ENCODE measurements at places on chromosomes 6 and 20.

DNA sequence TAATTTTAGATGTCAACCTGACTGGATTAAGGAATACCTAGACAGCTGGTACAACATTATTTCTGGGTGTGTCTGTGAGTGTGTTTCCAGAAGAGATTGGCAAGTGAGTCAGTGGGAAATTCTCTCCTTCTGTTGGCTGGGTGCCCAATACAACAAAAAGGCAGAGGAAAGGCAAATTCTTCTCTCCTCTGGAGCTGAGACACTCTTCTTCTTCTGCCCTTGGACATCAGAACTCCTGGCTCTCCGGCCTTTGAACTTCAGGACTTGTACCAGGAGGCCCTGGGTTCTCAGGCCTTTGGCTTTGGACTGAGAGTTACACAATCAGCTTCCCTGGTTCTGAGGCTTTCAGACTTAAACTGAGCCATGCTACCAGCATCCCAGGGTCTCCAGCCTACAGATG lies 7.8 kb upstream of the BTN3A1 start:
- no peak for DNase-seq

- no peak for DNase-seq
Observed at GRCh38 chr6:23483896-23484295, 642.1 kb upstream of the NRSN1 start.

GRCh38 chr6:165662749-165663376 lies at the start of gene PDE10A:
PDE10A (minus strand) TSS chr6:165663241; CDS start chr6:165662811, 430 bp downstream.
- DNase-seq, result no peak

DNA sequence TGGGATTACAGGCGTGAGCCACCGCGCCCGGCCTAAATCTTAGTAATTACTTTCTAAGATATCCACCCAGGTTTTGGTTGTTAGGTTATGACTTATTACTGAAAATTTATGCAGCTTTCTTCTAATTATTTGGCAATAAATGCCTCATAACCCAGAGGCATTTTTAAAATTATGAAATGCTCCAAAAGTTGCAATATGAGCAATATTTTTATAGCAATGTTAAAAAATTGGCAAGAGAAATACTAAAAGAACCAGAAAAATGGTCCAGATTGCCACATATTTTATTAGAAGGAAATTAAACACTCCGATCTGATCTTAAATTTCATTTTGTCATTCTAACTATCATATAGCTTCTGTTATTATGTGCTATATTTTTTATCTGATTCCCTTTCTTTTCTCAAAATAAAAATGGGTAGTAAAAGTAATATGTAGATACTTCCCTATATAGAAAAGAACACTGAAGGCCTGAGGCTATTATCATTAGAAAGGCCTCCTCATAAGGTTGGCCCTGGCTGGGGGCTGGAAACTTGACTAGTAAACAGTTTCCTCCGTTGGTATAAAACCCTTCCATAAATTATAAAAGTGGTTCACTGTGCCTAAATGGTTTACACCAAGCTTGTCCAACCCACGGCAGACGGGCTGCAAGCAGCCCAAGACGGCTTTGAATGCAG lies 22.1 kb downstream of the BLOC1S5 start:
- DNase-seq, result no peak

- no peak for DNase-seq
Observed at GRCh38 chr20:39983183-39983582, 705.9 kb downstream of the MAFB start.

DNA sequence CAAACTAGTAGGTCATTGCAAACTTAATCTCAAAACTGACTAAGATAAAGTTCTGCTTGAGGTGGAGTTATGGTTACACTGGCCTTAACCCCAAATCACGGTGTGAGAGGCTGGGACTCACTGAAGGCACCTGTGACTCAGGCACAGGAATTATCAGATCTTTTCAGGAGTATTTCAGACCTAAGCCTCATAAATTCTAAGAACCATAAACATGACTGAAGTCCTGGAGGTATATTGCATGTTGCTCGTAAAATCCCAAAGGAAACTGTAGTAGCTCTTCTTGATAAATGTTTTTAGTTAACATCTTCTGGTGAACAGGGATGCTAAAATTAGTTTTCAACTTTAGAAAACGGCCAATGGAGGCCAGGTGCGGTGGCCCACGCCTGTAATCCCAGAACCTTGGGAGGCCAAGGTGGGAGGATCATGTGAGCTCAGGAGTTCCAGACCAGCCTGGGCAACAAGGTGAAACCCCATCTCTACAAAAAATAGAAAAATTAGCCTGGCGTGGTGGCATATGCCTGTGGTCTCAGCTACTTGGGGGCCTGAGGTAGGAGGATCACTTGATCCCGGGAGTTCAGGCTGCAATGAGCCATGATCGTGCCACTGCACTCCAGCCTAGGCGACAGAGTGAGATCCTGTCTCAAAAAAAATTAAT lies 36.5 kb downstream of the DZANK1 start:
- DNase-seq, result no peak

- no peak for DNase-seq
Observed at GRCh38 chr20:34754611-34755010, 50.5 kb downstream of the TP53INP2 start.

- DNase-seq, result no peak
Observed at GRCh38 chr6:119533603-119534279, 184.2 kb upstream of the MAN1A1 start.

DNA sequence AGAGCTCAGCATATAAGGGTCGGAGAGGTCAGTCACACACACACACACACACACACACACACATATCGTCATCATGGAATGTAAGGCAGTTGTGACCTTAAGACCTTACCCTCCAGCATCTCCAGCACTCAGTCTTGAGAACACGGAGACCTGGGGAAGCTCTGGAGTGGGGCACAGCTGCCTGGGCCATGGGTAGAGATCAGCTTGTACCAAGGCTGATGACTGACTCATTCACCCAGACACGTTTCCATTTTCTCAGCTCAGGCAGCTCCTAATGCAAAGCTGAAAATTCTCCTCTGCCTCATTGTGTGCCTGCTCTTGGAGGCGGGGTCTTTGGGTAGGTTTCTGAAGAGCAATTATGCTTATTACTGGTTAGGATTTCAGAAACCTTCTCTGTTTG lies 38.3 kb upstream of the PDYN start:
- DNase-seq, result no peak

DNA sequence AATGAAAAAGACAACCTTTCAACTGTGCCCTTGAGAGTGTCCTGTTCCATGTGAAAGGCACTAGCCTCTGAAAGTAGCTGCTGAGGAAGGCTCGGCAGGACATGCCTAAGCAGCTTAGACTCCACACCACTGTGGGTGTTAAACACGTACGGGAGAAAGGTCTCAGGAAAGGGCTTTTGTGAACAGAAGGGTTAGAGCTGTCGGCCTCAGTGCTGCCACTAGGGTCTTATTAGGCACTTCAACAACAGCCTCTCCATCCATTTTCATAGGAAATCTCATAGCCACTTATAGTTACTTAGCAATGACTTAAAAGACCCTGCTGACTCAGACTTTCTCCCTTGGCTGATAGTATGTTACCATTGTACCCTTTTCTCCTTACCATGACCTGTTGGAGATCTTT lies 662.8 kb downstream of the TBC1D32 start:
- no peak for DNase-seq

- DNase-seq, result no peak
Observed at GRCh38 chr6:105988812-105989577, 97.1 kb upstream of the PRDM1 start.

GRCh38 chr20:49938173-49939163 lies 2.3 kb downstream of the RNF114 start:
- no peak for DNase-seq

- no peak for DNase-seq
Observed at GRCh38 chr20:62596921-62597320, 45.4 kb upstream of the SLCO4A1 start.

GRCh38 chr6:45983062-45983461 lies 32.6 kb downstream of the CLIC5 start:
- DNase-seq, result no peak

GRCh38 chr6:19472850-19473249 lies 364.3 kb upstream of the ID4 start:
- DNase-seq, result no peak

GRCh38 chr6:66897576-66897975 lies 1190.5 kb upstream of the EYS start:
- DNase-seq, result no peak

- no peak for DNase-seq
Observed at GRCh38 chr6:24358219-24358821, 461 bp upstream of the DCDC2 start.

GRCh38 chr20:25006431-25007167 lies 14.0 kb upstream of the APMAP start:
- DNase-seq, result no peak

DNA sequence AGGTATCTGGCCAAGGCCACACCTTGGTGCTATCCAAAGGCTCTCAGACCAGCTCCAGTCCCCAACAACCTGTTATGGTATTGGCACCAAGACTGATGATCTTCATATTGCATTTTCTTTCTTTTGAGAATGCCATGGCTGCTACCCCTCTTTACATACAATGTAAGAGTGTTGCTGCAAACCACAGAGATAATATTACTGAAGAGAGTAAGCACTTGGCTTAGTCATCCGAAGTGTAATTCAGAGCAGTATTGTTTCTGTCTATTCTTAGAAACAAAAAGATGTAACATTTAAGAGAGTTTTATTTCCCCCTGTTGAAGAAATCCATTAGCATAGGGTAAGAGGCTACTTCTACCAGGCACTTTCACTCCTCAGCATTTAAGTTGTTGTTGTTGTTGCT lies 212.5 kb downstream of the C6orf118 start:
- no peak for DNase-seq

GRCh38 chr20:539191-539590 lies 4.4 kb downstream of the CSNK2A1 start:
- DNase-seq, result no peak

DNA sequence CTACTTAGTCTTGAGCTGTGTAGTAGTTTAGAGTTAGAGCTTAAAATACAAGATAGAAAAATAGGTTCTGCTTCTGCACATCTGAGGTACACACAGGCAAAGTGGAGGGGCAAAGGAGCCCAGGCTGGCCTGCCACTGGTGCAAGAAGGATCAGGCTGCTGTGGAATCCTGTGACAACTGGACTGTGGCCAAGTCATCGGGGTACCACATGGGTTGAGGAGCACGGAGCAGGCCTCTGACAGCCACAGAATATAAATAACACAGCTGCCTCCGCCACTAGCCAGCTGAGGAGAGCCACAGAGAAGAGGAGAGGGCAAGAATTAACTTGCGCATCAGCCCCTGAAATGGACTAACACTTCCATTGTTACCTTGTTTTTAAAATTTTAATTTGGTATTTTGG lies 206.0 kb upstream of the MARCKS start:
- no peak for DNase-seq

GRCh38 chr6:3220366-3220765 lies 7.1 kb downstream of the TUBB2B start:
- DNase-seq, result no peak

GRCh38 chr20:5463007-5463686 lies 146.4 kb upstream of the PROKR2 start:
- DNase-seq, result no peak

DNA sequence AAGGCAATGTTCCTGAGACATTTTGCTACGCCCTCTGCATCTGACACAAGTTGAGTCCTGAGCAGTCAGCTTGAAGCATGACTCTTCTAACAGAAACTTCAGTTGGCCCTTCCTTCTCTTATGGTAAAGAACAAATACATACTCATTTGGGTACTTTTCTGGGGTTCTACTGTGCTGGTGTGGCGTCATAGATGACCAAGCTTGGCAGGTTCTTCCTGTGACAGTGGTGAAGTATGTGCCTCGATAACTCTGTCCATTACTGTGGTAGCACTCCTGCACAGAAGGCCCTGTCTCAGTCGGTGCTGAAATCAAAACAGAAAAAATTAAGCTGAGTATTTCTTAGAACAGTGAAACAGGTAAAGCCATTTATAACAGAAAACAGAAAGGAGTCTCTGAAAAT lies 152.5 kb downstream of the SLC22A3 start:
- DNase-seq, result no peak

- DNase-seq, result no peak
Observed at GRCh38 chr6:138454981-138455706, 44.1 kb downstream of the NHSL1 start.

DNA sequence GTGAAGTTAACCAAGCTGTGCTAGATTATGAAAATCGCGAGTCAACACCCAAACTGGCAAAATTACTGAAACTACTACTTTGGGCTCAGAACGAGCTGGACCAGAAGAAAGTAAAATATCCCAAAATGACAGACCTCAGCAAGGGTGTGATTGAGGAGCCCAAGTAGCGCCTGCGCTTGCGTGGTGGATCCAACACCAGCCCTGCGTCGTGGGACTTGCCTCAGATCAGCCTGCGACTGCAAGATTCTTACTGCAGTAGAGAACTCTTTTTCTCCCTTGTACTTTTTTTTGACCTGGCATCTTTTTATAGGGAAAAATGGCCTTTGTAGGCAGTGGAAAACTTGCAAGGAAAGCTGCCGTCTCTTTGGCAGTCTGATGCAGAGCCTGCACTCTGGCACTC lies 6.8 kb downstream of the GID8 start:
- no peak for DNase-seq

- no peak for DNase-seq
Observed at GRCh38 chr6:151998784-151999183, 191.3 kb downstream of the ESR1 start.

DNA sequence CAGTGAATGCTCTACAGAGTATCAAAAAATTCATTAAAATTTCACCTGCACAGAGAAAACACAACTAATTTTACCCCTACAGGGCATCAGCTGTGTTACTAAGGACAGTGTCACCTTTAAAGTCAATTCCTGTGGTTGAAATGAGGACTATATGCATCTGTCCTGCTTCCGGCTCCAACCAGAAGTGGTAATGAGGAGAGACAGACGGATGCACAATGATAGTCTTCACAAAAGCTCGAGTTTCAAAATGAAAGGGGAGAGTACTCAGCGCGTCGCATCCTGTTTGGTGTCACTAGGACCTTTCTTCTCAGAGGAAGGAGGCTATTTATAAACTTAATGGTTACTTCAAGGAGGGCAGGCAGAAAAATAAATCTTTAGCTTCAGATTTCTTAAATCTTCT lies 86.5 kb downstream of the LYRM4 start:
- no peak for DNase-seq

DNA sequence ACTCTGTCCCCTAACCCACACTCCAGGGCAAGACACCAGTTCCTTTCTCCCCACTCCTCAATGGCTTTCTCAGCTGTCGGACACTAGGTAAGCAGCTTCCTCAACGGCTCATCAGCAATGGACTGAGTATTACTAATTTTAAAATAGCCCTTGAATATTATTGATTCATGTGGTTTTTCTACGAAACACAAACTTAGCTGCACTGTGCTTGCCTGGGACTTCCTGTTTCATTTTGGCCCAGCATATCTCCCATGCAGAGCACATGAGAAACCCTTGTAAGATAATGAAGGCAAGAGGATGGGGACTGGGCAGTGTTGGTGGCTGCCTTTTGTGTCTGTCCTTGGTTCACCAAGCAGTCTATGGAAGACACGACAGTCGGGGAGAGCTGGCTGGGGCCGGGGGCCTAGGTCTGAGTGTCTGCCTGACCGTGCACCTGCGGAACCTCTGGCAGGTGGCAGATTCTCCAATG lies 48.9 kb downstream of the RNASET2 start:
- no peak for DNase-seq

- DNase-seq, result no peak
Observed at GRCh38 chr20:38181207-38181801, 16.2 kb upstream of the TGM2 start.

GRCh38 chr6:6007366-6008088 lies 802 bp upstream of the NRN1 start:
- DNase-seq, result no peak

All from stimulated activated CD4-positive, alpha-beta T cell treated with anti-CD3 and anti-CD28 coated beads, Interleukin-1b, Interleukin-23, amount 100 ng/mL, for 24 hours (primary cell).